ENCODE measurements at places on chromosomes 5 and 9. TPM values are rescaled to one million over a fixed set of nuclear protein-coding genes. Genes with fewer than 3 reads are reported as not detected.

FOXD4L3 gene
- total RNA-seq = 0.18 TPM

SLC25A2 gene
- not detected for total RNA-seq

CTXN3 gene
- not detected for total RNA-seq

TMEM8B gene
- 3.7 TPM for total RNA-seq

ANXA1 gene
- total RNA-seq = 1,202 TPM

SNCB gene
- total RNA-seq = 0.70 TPM

JAKMIP2 gene
- total RNA-seq = not detected

NUP214 gene
- total RNA-seq = 27.3 TPM

LCN15 gene
- not detected for total RNA-seq

SLC1A3 gene
- not detected for total RNA-seq

TSSK1B gene
- total RNA-seq = not detected

TCF7 gene
- total RNA-seq = 15.3 TPM

EIF4E1B gene
- not detected for total RNA-seq

CD274 gene
- total RNA-seq = 1.6 TPM

Measured in A549 treated with CORT108297 at 1 μM for 4 hours (cell line).